ENCODE measurements at places on chromosomes 3 and 15.

DNA sequence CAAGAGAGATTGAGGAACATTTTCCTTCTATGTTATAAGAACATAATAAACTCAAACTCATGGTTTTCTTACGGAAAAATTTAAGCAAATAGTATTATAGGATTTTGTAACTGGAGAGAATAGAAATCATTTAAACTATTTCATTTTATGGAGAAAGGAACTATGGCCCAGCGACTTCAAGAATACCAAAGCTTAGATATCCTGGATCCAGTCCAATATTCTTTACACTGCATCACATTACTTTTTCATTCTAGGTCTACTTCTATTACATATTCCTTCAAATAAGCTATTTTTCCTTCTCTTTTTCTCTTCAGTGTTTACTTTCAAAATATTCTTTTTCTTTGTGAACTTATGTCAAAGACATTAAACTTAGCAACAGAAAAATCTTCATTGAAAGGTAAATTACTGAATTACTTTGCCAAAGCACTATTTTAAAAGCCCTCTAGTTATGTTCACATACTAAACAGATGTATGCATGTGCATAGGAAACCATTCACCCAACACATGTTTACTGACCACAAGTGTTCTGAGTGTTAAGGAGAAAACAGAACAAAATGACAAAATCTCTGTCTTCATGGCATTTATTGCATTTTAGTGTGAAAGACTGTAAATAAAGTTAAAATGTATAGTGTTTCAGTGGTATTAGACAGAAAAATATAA, 20.4 kb downstream of the KPNA4 start:
- no peak for DNase-seq

DNA sequence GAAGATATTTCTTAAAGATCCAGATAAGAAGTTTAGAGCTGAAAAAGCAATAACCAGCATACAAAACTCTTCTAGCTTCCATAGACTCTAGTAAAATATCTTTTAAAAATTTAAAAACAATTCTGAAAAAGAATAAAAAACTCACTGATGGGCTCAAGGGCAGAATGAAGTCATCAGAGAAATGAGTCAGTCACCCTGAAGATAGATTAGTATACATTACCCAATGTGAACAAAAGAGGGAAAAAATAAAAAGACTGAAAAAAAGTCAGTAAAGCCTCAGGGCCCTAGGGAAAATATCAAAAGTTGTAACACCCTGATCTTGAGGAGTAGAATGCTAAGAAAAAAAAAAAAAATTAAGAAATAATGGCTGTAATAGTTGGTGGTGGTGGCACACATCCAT, 11.4 kb downstream of the DET1 start:
- DNase-seq, result no peak

DNA sequence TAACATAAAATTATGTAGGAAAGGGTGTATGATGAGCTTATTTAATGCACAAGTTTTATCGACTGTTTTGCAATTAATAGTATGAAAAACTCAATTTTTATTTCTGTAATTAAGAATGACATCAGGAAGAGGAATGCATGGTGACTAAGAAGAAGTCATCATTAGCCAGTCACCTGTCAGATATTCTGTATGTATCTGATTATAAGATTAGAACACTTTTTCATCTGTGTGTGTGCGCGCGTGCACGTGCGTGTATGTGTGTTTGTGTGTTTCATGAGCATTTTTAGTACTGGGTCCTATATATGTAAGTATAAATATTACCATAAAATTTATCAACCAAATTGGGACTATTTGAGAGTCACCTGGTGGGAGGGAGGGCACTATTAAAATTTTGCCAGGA, 5.0 kb upstream of the ABHD2 start:
- no peak for DNase-seq

DNA sequence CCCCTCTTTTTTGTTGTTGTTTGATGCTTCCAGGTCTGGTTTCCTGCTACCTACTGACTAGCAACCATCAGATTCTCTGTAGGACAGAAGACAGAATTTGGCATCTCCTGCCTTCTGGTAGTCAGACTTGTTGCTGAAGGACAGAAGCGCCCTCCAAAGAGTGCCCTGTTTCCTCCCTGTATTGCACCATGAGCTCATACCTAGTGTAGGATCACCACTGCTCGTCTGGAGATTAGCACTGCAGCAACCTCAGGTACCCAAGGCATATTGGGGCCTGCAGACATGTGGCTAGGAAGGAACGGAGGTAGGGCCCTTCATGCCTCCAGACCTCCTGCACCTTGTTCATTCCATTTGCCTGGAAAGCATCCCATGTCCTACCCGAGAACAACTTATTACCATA, 78.1 kb downstream of the NPTN start:
- no peak for DNase-seq

DNA sequence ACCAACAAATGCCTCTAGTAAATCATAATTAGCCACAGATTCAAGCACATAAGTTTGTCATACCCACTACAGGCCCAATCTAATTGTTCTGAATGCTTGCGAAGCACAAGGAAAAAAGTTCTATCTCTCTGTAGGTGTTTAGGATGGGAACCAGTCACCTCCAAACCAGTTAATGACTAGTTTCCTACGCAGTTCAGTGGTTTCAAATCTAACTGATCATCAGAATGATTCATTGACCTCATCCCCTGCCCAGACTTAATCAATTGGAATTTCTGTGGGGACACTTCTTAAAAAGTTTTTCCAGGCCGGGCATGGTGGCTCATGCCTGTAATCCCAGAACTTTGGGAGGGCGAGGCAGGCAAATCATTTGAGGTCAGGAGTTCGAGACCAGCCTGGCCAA, 24.3 kb upstream of the MASP1 start:
- DNase-seq, result no peak

- no peak for DNase-seq
Observed at GRCh38 chr3:50127251-50127691, 27.9 kb upstream of the SEMA3F start.

- DNase-seq, result no peak
Observed at GRCh38 chr3:152076148-152076547, 192.6 kb upstream of the MBNL1 start.

DNA sequence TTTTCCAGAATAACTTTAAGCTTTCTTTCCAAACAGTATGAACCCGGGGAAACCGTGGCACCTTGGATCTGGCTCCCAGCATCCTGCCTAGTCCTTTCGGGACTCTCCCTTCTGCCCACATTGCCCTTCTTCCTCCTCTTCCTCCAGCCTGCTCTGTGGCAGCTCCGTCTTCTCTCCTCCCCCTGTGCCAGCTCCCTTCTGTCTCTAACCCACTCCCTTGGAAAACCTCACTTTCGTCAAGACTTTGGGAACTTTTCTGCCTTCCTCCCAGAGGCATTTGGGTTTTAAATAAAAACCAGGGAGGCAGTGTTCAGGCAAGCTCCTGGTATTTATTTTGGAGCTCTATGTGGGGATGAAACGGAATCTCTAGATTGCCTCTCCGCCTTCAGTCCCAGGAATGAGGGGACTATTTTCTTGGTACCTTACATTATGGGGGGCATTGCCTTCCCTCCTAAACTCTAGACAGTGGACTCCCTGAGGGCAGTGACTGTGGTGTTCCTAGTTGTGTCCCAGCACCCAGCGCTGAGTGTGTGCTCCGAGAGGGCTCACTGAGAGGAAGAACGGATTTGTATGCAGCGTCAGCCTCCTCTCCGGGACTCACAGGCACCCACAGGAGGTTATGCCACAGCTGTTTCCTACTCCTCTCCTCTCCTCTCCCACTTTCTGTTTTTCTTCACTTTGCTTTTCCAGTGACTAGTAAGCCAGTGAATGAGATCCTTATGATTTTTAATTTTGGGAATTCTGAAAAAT, 105.4 kb upstream of the MRPS22 start:
- DNase-seq, result no peak

- DNase-seq, result no peak
Observed at GRCh38 chr3:197186887-197187588, 111.4 kb downstream of the DLG1 start.

- DNase-seq, result no peak
Observed at GRCh38 chr3:31661993-31662670, 129.4 kb downstream of the STT3B start.

GRCh38 chr15:51649659-51650521, 27.3 kb upstream of the DMXL2 start:
- no peak for DNase-seq

Data from effector CD8-positive, alpha-beta T cell (primary cell).